ENCODE measurements at places on chromosomes 5 and 9.

GRCh38 chr9:4591123-4591500 lies 71.0 kb upstream of the PLPP6 start:
- DNase-seq = no peak

- no peak for DNase-seq
These were observed 161.5 kb downstream of the EBF1 start for GRCh38 chr5:158938200-158938599.

GRCh38 chr5:95883185-95884016 lies 60.9 kb upstream of the GLRX start:
- no peak for DNase-seq

DNA sequence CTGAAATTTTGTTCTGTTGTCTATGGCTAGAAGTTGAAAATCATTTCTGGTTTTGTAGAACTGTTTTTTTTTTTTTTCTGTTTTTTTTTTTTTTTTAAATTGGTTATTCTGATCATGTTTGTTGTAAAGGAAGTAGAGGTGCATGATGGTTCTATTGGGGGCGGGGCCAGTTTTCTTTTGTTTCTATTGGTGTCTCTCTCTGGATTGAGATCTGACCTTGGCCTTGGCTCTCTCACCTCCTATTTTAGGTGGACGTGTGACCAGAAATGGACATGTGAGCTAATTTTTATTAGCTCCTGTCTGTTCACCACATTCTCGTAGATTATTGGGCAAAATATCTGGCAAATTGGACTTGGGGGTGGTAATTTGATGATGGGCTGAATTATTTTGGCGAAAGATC lies 3.2 kb downstream of the ZNF618 start:
- no peak for DNase-seq

GRCh38 chr5:34957321-34957720 lies 28.0 kb downstream of the DNAJC21 start:
- no peak for DNase-seq

- DNase-seq = no peak
These were observed 482 bp downstream of the NFIB start for GRCh38 chr9:14313378-14313940.

- DNase-seq = no peak
These were observed 129.7 kb downstream of the GOLPH3 start for GRCh38 chr5:32044434-32044833.

- no peak for DNase-seq
These were observed 132.6 kb downstream of the NSG2 start for GRCh38 chr5:174177976-174178605.

DNA sequence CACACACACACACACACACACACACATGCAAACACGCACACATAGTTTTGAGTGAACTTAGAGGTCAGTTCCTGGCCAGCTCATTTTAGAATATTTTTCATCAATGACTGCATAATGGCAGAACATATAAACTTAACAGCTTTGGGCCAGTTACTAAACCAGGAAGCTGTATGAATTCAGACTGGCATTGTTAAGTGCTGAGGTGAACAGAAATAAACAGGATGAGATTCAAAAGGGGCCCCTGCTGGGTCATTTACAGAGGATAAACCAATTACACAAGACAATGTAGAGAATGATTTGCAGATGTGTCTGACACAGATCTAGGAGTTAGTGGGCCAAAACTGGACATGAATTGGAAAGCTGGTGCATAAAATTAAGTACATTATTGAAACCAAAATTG lies 44.6 kb downstream of the MARCHF11 start:
- DNase-seq = no peak

- DNase-seq = no peak
These were observed 29.2 kb upstream of the TGFBI start for GRCh38 chr5:135999406-136000139.

GRCh38 chr9:68949271-68950000 lies 64.5 kb downstream of the PRKACG start:
- DNase-seq = no peak

- no peak for DNase-seq
These were observed 263.9 kb downstream of the SPOCK1 start for GRCh38 chr5:137234973-137235943.

GRCh38 chr5:181170996-181171395 lies 23.6 kb downstream of the OR2V2 start:
- DNase-seq = no peak

DNA sequence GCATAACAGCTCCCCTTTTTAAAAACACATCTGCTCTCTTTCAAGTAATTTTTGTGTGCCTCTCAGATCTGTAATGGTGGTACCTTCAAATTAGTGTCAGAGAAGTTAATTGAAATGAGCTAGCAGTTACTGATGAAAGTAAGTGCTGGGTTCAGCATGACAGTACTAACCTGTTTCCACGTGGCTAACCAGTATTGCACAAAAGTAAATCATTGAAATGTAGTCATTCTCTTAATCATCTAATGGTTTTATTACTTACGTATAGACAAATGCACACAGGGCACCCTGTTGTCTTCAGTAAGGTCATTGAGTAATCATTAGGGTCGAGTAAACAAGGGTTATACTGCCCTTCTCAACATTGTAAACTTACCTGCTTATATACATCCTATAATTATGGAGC lies 157.8 kb upstream of the PRR16 start:
- no peak for DNase-seq

GRCh38 chr5:3153906-3154305 lies 402.4 kb upstream of the IRX2 start:
- no peak for DNase-seq

GRCh38 chr5:135993335-135993879 lies 35.4 kb upstream of the TGFBI start:
- DNase-seq = no peak

DNA sequence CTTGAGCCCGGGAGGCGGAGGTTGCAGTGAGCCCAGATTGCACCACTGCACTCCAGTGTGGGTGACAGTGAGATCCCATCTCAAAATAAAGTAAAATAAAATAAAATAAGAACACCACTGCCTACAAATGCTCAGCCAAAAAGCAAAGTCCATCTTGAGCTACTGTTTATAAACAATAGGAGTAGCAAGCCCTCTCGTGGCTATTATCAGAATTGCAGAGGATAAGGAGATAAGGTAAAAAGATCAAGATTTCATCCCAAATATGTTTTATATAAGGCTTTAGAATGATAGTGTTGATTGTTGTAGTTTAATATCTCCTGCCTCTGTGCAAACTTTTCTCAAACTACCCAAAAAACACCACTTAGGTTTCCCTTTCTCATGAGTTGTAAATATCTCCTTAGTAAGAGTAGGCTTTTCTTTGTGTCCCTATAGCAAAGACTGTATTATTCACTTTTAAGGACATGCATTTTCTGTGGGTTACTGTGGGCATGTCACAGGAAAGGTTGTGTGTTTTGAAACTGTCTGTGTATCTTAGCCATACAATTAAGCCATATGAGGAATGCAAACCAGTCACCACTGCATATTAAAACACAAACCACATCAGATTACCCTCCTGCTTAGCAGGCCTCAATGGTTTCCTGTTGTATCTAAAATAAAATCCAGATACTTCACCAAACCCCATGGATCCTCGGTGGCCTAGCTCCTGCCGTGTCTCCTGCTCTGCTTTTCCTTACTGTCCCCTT lies 31.8 kb upstream of the CKS2 start:
- DNase-seq = peak; percentile 5

- DNase-seq = peak; percentile 91
These were observed 29.7 kb downstream of the ZNF462 start for GRCh38 chr9:106892632-106893031.

DNA sequence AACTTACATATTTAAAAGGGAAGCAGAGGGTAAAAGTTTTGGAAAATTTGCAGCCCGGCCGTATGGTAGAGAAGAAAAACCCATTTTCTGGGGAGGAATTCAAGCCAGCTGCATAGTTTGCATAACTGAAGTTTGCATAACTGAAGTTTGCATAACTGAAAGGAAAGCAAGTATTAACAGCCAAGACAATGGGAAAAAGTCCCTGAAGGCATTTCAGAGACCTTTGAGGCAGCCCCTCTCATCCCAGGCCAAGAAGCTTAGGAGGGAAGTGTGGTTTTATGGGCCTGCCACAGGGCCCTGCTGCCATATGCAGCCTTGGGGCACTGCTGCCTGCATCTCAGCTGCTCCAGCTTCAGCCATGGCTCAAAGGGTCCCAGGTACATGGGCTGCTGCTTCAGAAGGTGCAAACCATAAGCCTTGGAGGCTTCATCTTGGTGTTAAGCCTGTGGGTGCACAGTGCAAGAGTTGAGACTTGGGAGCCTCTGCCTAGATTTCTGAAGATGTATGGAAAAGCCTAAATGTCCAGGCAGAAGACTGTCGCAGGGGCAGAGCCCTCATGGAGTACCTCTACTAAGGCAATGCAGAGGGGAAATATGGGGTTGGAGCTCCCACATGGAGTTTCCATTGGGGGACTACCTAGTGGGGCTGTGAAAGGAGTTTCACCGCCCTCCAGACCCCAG lies 36.9 kb upstream of the CXCL14 start:
- DNase-seq = no peak

- no peak for DNase-seq
These were observed 295.1 kb downstream of the TLE1 start for GRCh38 chr9:81393985-81394811.

DNA sequence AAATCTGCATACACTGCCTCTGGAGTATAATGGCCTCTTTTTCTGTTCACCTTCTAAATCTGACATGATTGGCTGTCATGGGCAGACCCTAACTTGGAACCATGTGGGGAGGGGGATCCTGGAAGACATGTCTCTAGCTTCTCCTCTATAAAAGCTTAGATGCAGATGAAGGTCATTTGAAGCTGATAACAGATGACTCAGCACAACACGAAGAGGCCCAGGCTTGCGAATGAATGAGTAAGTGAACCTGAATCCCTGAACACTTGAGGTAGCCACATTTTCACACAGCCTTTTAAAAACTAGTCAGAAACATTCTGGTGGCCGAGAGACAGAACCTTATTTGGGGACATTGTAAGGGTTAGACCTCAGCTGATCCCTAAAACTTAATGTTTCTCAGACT lies 282.6 kb downstream of the ELAVL2 start:
- no peak for DNase-seq

DNA sequence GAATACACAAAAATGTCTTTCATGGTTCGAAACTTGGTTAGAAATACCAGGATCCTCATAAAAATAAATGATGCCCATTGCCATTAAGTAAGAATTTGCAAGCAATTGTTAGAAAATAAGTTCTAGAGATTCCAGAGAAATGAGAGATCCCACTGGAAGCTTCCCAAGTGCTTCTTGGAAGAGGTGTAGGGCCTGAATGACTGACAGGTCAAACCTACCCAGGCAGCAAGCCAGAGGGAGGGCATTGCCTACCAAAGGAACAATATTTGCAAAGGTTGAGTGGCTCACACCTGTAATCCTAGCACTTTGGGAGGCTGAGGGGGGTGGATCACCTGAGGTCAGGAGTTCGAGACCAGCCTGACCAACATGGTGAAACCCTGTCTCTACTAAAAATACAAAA lies 777.0 kb upstream of the WWC1 start:
- no peak for DNase-seq

DNA sequence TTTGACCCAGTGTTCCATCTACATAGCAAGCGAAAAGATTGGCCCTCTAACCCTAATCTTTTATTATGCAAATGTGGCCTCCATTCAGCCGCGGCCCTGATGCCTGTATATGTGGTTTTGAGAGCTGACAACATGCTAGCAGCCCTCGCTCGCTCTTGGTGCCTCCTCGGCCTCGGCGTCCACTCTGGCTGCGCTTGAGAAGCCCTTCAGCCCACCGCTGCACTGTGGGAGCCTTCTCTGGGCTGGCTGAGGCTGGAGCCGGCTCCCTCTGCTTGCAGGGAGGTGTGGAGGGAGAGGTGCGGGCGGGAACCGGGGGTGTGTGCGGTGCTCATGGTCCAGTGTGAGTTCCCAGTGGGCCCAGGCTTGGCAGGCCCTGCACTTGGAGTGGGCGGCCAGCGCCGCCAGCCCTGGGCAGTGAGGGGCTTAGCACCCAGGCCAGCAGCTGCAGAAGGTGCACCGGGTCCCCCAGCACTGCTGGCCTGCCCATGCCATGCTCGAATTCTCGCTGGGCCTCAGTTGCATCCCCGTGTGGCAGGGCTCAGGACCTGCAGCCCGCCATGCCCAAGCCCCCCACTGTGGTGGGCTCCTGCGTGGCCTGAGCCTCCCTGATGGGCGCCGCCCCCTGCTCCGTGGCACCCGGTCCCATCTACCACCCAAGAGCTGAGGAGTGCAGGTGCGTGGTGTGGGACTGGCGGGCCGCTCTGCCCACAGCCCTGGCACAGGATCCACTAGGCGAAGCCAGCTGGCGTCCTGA lies 757.5 kb upstream of the CTNND2 start:
- no peak for DNase-seq

GRCh38 chr5:10633271-10634049 lies 69.6 kb downstream of the ANKRD33B start:
- DNase-seq = no peak

GRCh38 chr5:90871391-90871991 lies 312.9 kb downstream of the ADGRV1 start:
- no peak for DNase-seq

- DNase-seq = no peak
These were observed 61.0 kb downstream of the RALGPS1 start for GRCh38 chr9:126975327-126976220.

DNA sequence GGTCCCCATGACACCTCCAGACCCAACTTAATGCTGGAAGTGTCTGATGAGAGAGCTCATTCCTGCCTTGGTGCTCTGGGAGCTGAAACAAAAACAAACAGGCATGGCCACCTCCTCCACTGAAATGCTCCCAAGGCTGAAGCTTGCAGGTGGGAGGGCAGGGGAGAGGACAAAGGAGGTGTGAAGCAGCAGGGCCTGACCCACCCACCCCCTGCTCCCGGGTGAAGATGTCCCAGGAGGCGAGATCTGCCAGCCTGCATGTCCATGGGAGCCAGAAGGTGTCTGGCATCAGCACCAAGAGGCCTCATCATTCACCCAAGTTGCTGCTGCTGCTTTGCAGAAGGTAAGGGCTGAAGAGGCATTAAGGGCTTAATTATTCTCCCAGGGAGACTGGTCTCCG lies 4.2 kb upstream of the CCIN start:
- DNase-seq = no peak

- DNase-seq = no peak
These were observed 37.2 kb upstream of the S1PR3 start for GRCh38 chr9:88954066-88954465.

GRCh38 chr9:68538200-68538599 lies 2.5 kb downstream of the TMEM252 start:
- DNase-seq = no peak

GRCh38 chr5:139155333-139155732 lies 42.8 kb downstream of the SIL1 start:
- DNase-seq = no peak

GRCh38 chr5:23446424-23446823 lies 61.0 kb upstream of the PRDM9 start:
- DNase-seq = no peak

DNA sequence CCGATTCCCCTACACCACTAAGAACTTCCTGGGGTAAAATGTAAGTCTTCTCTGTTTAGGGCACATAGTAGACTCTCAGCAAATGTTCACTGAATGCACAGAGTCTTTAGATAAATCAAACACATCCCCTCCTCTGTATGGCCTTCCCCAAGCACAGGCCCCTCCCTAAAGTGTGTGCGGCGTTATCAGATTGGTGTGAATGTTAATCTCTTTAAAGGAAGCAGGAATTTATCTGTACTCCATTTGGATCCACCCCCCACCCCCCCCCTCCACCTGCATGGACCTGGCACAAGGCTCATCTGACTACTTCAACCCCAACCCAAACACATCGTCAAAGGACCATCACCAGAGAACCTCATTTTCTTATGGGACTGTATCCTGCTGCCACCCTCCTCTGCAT lies 6.3 kb downstream of the PCDH1 start:
- no peak for DNase-seq

- DNase-seq = no peak
These were observed 211.1 kb downstream of the TTLL11 start for GRCh38 chr9:121881920-121882500.

GRCh38 chr5:151924564-151925301 lies at the start of gene GLRA1:
Gene GLRA1, minus strand, starts transcription at chr5:151924851. Its CDS starts 302 bp downstream, at chr5:151924549.
- no peak for DNase-seq
